ENCODE measurements at places on chromosomes 3 and 15. TPM values are rescaled to one million over a fixed set of nuclear protein-coding genes. Genes with fewer than 3 reads are reported as not detected.

DNA sequence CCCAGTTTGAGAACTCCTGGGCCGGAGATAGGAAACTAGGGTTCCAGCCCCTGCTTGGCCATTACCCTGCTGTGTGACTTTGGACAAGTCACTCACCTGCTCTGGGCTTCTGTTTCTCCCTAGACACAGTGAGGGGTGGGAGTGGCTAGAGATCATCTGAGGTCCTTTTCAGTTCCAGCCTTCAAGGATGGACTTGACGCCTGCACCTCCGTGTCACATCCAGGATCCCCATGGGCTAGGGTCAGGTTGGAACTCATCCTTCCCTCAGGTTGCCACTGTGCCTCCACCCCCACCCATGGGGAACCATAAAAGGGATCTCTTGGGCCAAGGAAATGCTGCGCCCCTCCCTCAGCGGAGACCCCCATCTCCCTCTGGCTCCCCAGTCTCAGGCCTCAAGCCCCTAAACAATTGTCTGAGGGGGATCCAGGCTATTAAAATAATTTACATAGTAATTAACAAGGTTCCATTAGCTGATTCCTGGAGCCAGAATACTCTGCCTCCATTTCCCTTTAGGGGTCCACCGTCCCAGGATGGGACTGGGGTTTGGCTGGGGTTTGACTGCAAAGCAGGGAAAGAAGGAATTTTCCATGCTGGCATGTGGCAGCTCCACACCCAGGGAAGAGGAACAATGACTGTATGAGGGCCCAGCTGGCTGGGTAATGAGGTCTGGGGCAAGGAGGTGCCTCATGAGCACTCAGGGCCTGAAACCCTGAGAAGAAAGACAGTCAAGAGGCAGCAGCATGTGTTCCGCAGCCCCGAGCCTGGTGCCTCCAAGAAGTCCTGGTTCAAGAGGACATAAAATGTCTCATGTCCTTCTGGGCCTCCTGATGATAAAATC lies 177.7 kb downstream of the SMAD6 start:
- DNase-seq, result no peak

- no peak for DNase-seq
Observed at GRCh38 chr15:73981761-73982221, 10.3 kb downstream of the STOML1 start.

- DNase-seq, result no peak
Observed at GRCh38 chr15:65903296-65904073, 34.2 kb downstream of the RAB11A start.

DNA sequence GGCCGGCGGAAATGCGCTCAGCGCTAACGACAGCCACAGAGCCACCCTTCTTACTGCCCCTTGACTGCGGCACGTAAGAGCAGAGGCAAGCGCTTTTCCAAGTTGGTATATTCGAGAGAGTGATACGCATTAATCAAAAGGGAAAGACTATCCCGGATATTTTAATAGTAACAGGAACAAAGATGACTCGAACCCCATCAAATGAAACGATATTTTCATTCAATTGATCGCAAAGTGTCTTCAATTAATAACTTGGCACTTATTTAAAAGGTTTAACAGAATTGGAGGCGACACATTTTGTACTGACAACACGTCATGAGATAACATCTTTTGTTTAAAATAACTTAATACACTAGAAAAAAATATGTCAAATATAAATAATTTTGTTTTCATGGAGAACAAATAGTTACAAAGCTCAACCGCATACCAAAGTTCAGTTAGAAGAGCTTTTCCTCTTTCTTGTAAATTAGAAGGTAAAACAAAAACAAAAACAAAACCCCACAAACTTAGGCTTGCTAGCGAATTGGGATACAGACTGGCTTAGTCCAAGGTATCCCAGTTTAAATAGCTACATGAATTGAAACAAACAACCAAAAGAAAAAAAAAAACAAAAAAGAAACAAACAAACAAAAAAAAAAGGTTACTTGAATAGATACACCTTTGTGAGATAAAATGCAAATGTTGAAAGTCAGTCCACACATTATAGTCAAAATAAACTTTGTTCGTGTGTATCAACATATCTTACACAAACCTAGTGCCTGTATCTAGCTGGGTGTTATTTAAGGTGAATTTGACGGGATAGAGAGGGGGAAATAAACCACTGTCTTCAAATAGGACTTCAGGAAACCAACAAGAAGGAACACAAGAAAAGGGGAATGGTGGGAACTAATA lies 10.2 kb downstream of the SHOX2 start:
- no peak for DNase-seq

DNA sequence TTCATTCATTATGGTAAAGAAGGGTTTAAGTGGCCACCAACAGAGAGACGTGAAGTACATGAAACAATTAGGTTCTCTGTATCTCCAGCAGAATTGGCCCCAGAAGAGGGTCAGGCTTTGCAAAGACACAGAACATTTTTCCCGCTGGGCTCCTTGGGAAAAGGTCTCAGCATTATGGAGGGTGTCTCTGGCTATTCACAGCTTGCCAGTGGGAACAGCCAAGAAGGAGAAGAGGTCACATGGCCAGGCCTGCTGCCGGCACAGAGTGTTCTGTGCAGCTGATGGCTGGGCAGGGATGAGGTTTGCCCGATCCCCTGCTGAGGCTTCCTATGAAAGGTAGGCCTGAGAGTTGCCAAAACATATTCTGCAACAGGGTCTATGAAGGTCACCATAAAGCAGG lies 77.8 kb upstream of the LPP start:
- peak; percentile 26 for DNase-seq

DNA sequence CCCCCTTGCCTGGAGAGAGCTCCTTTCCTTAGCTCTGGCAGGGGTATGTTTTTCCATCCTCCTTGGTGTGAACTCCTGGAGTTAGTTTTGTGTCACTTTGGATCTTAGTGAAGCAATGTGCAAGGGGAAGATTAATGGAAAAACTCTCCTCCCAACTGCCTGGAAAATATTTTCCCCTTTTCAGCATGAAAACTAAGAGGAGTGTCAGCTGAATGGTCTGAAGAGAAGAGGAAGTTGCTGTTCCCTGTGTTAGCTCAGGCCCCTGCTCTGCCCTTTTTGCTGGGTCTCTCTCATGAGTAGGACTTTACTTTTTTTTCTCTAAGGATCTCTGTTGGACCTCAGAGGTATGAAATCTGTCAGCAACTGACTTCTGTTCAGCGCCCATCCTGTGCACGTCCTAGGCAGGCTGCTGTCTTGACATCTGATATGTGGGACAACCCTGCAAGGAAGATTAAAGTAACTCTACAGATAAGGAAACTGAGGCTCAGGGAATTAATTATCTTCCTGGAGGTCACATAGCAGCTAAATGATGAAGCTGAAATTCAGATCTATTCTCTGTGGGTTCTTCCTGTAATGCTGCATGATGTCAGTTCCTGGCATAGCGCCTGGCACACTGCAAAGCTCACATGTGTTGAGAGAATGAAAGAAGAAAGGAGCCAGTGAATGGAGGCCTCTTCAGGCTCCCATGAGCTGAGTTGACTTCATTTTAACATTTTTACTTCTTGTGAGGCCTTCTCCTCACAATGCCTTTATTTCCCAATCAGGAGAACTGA lies 109.7 kb upstream of the GALNT15 start:
- DNase-seq, result peak; percentile 71

GRCh38 chr3:123153125-123154019 lies 48.4 kb upstream of the SEC22A start:
- DNase-seq, result no peak

DNA sequence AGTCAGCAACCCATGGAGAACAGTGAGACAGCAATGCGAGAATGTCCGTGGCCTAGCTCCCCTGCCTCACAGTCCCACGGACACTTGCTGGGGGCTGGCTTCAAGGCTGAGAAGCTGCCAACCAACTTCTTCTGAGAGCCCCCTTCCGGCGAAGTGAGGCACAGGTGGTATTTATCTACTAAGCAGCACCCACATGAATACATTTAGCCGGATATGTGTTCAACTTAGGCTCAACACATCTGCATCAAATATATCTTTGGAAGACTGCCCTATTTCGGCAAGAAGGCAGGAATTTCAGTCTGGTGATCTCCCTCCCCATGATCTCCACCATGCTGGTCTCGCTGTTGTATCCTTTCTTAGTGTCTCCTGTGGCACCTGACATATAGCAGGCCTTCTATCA lies 340.9 kb upstream of the NR2E3 start:
- DNase-seq, result no peak

DNA sequence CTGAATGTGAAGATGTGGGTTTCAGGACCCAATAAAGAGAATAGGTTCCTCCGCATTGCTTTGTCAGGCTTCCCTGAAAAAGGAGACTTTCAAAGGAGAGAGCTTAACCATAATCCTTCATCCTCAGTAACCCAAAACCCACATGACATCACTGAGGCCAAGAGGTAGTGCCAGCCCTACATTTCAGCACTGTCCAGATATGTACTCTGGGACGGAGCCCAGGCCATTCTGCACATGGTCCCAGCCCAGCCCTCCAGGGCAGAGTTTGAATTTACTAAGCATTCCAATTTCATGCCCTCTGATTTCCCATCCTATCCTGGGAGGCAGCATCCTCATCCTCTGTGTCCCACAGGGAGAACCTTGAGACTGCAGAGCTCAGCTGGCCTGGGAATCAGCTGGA lies 210.5 kb downstream of the GABRB3 start:
- no peak for DNase-seq

DNA sequence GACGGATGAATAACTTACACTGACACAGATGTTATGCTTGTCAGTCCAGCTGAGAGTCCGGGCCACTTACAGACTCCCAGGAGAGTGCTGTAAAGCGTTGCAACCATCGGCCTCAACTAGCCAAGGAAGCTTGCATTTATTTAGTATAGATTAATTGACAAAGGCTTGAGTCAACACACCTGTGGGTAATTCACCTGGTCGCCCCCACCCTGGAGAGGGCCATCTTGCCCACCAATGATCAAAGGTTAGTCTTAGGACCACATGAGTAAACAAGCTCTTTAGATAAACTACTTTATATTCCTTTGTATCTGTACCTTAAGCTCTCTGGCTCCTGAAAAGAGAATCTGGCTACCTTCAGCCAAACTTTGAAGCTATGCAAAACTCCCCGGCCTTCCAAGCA lies 51.0 kb downstream of the PAK2 start:
- no peak for DNase-seq

GRCh38 chr15:28969511-28970085 lies 83.8 kb downstream of the APBA2 start:
- no peak for DNase-seq

GRCh38 chr3:12186515-12187286 lies 28.0 kb upstream of the TIMP4 start:
- DNase-seq, result no peak

- no peak for DNase-seq
Observed at GRCh38 chr15:43776101-43776717, 557 bp downstream of the ELL3 start.

DNA sequence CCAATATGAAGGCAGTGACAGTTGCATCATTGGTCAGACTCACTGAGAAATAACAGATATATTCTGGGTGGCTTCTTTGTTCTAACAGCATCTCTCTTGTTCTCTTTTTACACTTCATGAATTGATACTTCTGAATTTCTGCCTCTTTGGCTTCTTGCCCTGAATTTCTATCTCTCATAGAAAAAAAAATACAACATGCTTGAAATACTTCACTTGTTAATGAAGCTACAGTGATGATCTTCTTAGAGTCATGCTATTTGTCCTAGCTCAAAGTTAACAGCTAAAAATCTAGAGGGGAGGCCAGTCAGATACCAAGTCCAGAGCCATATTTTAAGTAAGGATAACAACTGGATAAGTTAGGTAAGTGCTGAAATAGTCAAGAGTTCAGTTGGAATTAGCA lies 597.2 kb upstream of the AGTR1 start:
- no peak for DNase-seq

DNA sequence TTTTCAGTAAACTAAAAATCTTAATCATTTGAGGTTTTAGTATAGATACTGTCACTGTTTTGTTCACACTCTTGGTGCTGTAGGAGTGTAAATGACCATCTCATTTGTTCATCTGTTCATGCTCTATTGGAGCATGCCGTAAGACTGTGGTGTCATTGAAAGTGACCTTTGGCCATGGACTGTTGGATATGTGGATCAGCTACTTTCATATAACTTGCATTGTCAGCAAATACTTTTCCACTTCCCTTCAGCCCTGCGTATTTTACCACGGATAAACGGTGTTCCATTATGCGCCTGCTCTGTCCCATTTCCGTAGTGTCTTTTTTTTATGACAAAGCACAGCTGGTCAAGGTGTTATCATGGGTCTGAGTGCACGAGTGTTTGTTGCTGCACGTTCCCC lies 32.6 kb upstream of the SENP5 start:
- no peak for DNase-seq

DNA sequence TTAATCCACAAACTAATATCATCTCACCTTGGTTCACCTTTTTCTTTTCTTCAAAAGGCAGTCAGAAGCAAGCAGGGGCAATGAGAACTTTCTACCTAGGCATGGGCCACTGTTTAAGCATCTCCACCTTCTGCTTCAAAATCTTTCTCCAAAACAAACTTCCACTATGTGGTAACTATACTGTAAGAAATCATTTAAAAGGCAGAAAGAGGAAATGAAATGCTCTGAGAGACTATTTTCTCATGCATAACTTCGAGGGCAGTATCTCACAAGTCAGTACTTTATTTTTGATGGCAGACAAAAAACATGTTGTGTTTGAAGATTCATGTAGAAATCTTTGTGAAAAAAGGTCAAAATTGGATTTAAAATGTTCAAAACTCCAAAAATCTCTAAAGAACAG lies 419.7 kb downstream of the ZBTB20 start:
- DNase-seq, result no peak

DNA sequence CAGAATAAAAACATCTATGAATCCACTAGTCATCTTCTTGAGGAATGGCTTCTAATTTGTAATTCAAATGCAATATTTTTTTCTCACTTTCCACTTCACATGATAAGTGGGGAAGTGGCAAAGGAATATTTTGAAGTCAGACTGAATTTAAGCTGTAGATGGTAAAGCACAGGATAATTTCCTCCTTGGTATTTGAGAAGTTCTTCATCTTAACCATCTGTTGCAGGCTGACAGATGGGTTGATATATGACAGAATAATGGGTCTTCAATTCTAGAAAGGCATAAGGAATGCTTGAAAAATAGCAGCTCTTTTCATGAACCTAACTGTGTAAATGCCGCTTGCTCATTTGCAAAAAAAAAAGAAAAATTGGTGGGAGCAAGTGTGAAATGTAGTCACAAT lies 66.5 kb upstream of the SNTN start:
- no peak for DNase-seq

- no peak for DNase-seq
Observed at GRCh38 chr15:35713733-35714132, 167.8 kb upstream of the DPH6 start.

LRRC31 gene
- total RNA-seq, result not detected

SLC28A1 gene
- total RNA-seq, result 2.1 TPM

ZXDC gene
- 25.4 TPM for total RNA-seq

CHRFAM7A gene
- total RNA-seq, result 2.6 TPM

WDR76 gene
- total RNA-seq, result 2.1 TPM

LMAN1L gene
- 8.9 TPM for total RNA-seq

CYP1A2 gene
- total RNA-seq, result not detected

FBXO40 gene
- 217 TPM for total RNA-seq

Measured in heart right ventricle (tissue), 16 donors.